Activated CD8-positive, alpha-beta T cell treated with anti-CD3 and anti-CD28 coated beads, Interleukin-2, amount 10 ng/mL, durations not matched to agents 7 days and 5 days (primary cell): ENCODE measurements at places on chromosomes 13 and 19. TPM values are rescaled to one million over a fixed set of nuclear protein-coding genes. Genes with fewer than 3 reads are reported as not detected.
A peak's percentile ranks its signal among the peaks of the same experiment; 100 is the strongest.

Gene TLE6
- 2.7 TPM for total RNA-seq

Gene ATP1A3
- total RNA-seq = 2.3 TPM

GRCh38 chr13:45393941-45394570 is 24.1 kb downstream of the SLC25A30 start:
- no peak overlapping the region for H3K4me3 ChIP-seq
- peak overlapping the region; percentile 24 for H3K27ac ChIP-seq
- peaks cover 44% of the 10 kb centered on the region for H3K36me3 ChIP-seq
- peaks cover 46% of the 10 kb centered on the region for H3K4me1 ChIP-seq

DNA sequence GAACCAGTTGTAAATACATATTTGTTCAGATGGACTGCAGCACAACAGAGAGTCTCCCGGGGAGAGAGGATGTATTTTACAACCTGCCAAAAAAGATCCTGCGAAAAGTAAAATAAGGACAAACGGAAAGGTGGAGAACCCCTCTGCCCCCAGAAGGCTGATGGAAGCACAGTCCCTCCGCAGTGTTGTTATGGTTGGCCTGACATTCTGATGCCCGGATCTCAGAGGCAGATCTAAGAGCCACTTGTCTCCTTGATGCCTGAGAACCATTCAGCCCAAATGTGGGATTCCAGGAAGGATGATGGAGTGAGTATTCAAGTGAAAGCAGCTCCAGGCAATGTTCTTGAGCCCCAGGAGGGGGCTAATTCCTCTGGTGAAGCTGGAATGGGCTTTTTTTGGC is 458.7 kb downstream of the ZNF536 start:
- no peaks in the 10 kb centered on the region for H3K27me3 ChIP-seq
- H3K36me3 ChIP-seq = no peaks in the 10 kb centered on the region
- no peaks in the 10 kb centered on the region for H3K4me1 ChIP-seq
- no peak for DNase-seq
